ENCODE measurements at places on chromosomes 12 and 14. TPM values are rescaled to one million over a fixed set of nuclear protein-coding genes. Genes with fewer than 3 reads are reported as not detected.

DNA sequence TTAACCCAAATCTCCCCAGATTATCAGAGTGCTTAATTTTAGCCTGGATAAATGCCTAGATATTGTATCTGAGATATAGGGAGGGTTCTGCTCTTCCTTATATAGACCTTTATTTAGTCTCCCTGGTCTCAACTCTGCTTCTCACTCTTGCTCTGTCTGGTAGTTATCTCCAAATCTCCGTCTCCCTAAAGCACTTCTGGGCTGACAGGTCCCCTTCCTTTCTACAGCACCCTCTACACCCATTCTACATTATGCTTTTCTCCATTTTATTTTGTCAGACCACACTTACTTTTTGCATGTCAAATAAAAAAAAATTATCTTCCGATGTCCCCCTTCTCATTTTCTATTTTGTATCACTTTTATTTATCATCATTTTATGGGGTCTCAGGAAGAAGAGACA is 2.0 kb upstream of the ERC1 start:
- no peak for DNase-seq

NFKBIA gene
- total RNA-seq = 42.7 TPM

- no peak for DNase-seq
These were observed 5.2 kb downstream of the DDHD1 start for GRCh38 chr14:53147893-53148292.

- DNase-seq = no peak
These were observed 20.2 kb upstream of the KRT8 start for GRCh38 chr12:52924764-52925716.

DNA sequence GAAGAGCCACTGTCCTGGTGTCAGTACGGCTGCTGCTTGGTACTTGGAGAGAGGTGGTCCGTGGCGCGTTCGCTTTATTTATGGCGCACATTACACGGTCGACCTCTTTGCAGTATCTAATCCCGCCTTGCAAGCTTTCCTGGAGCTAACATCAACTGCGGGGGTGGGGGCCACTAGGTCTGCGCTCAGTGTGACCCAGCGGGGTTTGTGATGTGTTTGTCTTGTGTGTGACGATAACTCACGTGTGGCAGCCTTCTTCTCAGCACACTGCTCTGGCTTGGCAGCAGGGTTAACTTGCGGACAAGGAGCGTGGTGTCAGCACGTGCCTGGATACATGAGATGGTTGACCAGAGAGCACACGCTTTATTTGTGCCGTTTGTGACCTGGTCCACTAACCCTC is 122.2 kb upstream of the RTL1 start:
- DNase-seq = peak; percentile 33

DNA sequence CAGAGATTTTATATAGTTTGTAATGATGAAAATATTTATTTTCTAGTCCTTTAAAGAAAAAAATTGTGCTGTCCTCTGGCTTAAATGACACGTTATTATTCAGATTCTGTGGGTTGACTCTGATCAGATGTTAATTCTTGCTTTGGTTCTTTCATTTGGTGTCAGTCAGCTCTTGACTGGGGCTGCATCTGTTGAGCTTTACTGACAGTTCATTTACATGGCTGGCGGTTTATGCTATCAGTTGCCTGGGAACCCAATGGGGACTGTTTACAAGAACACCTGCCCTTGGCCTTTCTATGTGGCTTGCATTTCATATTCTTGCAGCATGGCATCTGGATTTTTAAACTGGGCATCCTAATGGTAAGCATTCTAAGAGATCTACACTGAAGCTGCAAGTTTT is 667.1 kb upstream of the FBXO33 start:
- DNase-seq = no peak

DNA sequence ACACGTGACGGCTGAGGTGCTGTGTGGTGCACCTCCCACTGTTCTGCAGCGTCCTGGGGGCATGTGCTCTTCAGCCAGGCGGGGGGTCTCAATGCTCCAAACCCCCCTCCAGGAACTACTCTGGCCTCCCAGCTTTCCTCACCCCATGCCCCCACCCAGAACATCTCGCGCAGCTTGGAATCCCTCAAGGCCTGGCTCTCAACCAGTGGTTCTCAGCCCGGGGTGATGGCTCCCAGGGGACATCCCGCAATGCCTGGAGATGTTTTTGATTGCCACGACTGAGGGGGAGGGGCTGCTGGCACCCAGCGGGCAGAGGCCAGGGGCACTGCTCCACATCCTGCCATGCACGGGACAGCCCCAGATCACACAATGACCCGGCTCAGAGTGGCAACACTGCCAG is 78.9 kb upstream of the DICER1 start:
- DNase-seq = no peak

GRCh38 chr12:13170892-13171490 is 25.5 kb upstream of the EMP1 start:
- DNase-seq = no peak

DNA sequence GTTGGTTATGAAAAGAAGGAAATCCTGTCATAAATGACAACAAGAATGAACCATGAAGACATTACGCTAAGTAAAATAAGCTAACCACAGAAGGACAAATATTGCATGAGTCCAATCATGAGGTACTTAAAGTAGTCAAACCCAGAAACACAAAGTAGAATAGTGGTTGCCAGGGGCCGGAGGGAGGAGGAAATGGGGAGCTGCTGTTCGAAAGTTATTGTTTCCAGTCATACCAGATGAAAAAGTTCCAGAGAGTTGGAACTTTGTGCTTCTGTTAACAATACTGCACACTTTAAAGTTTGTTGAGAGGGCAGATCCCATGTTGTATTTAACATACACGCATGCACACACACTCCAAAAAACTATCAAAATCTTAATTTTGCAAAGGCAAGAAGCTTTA is 69.3 kb downstream of the COCH start:
- no peak for DNase-seq

KITLG gene
- 9.0 TPM for total RNA-seq

IL26 gene
- not detected for total RNA-seq

NKX2-1 gene
- not detected for total RNA-seq

TAC3 gene
- total RNA-seq = not detected

GRCh38 chr12:265096-265495 is 2.5 kb upstream of the SLC6A13 start:
- no peak for DNase-seq

PMCH gene
- not detected for total RNA-seq

DNA sequence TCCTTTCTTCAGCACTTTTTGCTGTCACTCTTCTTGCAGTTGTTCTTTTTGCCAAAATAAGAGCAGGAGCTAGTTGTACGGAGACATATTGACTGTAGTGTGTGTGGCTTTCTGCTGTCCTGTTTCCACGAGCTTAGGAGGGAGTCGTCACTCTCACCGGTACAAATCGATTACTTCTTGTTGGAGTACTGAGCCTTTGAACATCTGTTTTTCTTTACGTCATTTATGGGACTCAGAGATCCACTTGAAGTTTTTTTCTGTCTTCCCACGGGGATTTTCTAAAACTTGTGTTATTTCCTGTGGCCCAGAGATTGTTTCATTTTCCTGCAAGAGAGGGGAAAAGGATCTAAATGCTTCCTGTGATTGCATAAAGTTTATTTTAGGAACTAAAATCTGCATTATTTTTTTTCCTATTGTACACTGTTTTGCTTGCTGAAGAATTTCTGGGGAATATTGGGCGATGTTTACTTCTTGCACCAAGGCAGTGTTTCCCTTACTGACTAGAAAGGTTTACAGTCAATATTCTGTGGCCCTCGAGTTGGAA is 199.8 kb upstream of the ARHGAP5 start:
- no peak for DNase-seq

SSTR1 gene
- 0.59 TPM for total RNA-seq

- DNase-seq = no peak
These were observed 18.6 kb downstream of the ISCA2 start for GRCh38 chr14:74511966-74512830.

GRCh38 chr12:104273503-104273902 is 30.0 kb upstream of the EID3 start:
- no peak for DNase-seq

HOXC12 gene
- total RNA-seq = not detected

PRICKLE1 gene
- total RNA-seq = 34.3 TPM

- DNase-seq = no peak
These were observed 24.6 kb upstream of the APOF start for GRCh38 chr12:56387152-56387736.

GRCh38 chr12:89163918-89164317 is 188.4 kb downstream of the DUSP6 start:
- no peak for DNase-seq

DNA sequence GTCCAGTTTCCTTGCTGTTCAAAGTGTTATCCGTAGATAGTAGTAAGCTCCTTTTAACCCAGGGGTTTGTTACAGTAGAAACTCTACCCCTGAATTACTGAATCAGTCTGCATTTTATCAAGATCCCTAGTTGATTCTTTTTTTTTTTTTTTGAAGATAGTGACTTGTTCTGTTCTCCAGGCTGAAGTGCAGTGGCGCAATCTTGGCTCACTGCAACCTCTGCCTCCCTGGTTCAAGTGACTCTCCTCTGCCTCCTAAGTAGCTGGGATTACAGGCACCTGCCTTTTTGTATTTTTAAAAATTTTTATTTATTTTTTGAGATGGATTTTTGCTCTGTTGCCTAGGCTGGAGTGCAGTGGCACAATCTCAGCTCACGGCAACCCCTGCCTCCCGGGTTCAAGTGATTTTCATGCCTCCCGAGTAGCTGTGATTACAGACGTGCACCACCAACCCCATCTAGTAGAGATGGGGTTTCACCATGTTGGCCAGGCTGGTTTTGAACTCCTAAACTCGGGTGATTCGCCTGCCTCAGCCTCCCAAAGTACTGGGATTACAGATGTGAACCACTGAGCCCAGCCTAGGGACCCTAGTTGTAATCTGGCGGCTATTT is 10.5 kb downstream of the LARP4 start:
- DNase-seq = no peak

CLEC4D gene
- 0.43 TPM for total RNA-seq

CNPY2 gene
- total RNA-seq = 38.0 TPM

GRCh38 chr14:56210571-56210970 is 92.4 kb downstream of the PELI2 start:
- no peak for DNase-seq

Data from cardiac septum (tissue), 1 donor.